ENCODE measurements at places on chromosomes 16 and 17.
A peak's percentile ranks its signal among the peaks of the same experiment; 100 is the strongest.

DNA sequence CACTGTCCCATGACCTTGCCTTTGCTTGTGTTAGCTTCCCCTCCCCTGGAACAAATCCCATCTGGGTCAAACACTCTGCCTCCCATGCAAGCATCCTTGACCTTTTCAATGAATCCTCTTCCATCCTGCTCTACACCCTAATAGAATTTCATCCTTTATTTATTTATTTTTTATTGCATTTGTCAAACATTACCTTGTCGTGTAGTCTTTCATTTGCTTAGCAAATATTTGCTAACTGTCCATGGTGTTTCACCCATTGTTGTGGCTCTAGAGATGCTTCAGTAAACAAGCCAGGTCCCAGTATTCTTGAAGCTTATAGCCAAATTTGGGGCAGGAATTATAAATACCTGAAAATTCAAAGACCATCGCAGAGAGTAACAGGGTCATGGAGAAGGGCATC, 51.0 kb upstream of the MRTFB start:
- DNase-seq, result no peak

GRCh38 chr16:81866820-81867440, 87.8 kb downstream of the PLCG2 start:
- DNase-seq, result no peak

DNA sequence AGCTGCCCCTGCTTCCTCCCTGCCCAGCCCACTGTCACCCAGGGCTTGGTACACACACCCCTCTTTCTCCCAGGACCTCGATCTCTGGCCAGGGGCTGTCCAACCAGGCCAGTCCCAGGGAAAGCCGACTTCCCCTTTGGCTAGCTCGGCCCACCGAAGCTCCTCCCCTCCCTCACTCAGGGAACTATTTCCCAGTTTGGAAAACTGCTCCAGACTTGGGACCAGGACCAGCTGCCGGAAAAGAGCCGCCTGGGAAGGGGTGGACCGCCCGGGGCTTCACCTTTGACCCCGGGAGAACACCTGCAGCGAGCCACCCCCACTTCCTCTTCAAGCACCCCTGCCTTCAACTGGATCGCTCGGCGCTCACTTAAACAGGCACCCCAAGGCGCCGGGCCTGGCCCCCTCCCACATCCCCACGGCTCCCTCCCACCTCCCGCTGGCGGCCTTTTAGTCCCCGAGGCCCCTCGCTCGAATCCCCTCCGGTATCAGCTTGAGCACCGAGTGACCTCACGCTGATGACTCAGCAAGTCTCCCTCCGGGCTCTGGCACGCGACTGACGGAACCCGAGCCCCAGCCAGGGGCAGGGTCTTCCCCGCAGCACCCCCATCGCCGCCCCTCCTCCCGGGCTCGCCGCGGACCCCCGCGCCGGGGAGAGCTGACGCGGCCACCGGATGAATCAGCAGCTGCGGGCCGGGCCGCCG, 934 bp downstream of the MAFG start:
- DNase-seq, result peak; percentile 76

- no peak for DNase-seq
These were observed 107.9 kb upstream of the HAS3 start for GRCh38 chr16:68997564-68997963.

DNA sequence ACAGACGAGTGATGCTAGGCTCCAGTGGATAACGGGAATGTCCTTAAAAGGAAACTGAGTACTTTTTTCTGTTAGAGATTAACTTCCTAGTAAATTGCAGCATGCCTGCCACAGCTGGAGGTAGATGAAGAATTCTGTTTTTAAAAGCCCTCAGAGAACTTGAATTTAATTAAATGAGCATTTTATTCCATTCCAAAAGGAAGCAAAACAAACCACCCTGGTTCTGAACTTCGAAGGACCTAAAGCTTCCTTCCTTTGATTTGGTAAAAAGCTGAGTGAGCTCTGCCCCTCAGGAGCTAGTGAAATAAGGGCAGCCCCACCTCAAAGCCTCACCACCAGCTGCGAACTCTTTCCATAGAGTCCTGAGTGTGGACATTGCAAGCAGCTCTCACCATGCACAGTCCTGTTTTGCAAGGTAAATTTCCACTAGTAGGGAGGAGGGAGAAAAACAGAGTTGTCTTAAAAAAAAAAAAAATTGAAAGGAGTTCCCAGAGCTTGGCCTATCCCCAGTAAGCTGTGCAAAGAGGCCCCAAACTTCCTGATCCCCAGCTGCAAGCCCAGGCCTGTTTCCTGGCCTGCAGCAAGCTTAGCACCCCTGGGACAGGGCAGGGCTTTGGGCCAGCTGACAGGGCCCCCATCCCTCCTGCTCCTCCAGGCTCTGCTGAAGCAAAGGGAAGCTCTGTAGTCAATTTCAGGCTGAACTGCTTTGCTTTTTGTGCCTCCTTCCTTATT, 11.2 kb downstream of the CHD9NB start:
- no peak for DNase-seq

- DNase-seq, result no peak
These were observed 24.3 kb downstream of the NOL11 start for GRCh38 chr17:67742025-67742424.

GRCh38 chr17:38547444-38547843, 58.3 kb downstream of the SRCIN1 start:
- DNase-seq, result no peak
